NCI-H1930 (cell line): ENCODE measurements at places on chromosomes 11 and 22.
A peak's percentile ranks its signal among the peaks of the same experiment; 100 is the strongest.

GRCh38 chr11:69003866-69004367 lies 9.1 kb downstream of the MRGPRF start:
- DNase-seq, result no peak

DNA sequence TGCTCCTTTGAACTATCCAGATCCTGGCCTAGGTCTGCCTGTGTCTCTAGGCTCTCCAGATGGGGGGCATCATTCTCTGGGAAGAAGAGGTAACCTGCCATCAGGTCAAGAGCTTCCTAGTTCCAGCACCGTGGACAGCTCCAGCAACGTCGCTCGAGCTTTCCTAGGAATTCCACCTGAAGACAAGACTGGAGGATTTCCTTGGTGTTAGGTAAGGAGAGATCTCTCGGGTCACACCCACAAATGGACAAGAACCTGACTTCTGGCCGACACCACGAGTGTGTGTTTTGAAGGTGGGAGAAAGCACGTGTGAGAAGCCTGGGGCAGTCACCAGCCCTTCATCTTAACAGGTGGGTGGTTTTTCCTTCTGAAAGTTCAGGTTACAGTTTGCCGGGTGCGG lies 1.2 kb downstream of the PRG3 start:
- no peak for DNase-seq

GRCh38 chr11:66639066-66639813 lies 737 bp downstream of the RBM4 start:
- DNase-seq, result no peak

- DNase-seq, result no peak
These were observed 561.0 kb downstream of the LUZP2 start for GRCh38 chr11:25057861-25058260.

GRCh38 chr11:45677770-45678512 lies 12.5 kb upstream of the CHST1 start:
- DNase-seq, result no peak

DNA sequence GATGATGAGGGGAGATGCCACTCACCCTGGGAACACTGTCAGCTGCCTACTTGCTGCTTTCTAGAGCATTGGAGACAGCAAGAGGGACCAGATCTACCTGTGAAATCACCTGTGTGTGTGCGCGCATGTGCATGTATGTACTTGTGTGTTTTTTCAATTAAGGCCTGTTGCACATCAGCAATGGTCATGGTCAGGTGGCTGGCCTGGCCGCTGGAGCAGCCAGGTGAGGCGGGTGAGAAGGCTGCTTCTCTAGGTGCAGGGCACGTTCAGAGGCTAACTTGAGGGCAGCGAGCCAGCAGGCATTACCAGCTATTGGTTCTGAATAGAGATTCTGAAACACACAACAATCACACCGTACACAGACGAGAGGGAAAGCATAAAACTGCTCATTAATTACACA lies 65.1 kb downstream of the PARVG start:
- no peak for DNase-seq

DNA sequence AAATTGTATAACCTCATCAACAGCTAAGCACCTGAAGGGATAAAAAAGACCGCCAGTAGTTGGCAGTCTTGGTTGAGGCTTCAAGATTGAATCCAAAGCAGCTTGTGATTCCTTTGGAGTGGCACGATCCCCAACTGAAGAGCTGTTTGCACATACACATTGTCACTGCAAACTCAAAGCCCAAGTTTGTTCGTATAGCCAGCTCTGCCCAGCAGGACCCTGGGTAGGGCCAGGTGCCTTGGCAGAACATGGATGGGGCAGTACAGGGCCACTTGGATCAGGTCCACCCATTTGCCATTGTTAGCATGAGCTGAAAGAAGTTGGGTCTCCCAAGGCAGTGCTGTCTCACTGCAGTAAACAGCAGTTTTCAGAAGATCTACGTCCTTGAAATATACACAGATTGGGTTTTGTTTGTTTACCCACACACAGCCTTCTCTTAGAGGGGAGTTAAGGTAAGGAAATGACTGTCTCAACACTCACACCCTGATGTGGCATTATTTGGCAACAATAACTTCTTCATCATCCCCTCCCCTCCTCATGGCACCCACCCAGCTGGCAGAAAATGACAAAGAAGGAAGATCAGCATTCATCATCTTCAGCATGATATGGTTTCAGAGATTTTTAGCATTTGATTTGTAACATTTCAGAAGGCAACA lies 132.9 kb downstream of the COMMD9 start:
- DNase-seq, result no peak

DNA sequence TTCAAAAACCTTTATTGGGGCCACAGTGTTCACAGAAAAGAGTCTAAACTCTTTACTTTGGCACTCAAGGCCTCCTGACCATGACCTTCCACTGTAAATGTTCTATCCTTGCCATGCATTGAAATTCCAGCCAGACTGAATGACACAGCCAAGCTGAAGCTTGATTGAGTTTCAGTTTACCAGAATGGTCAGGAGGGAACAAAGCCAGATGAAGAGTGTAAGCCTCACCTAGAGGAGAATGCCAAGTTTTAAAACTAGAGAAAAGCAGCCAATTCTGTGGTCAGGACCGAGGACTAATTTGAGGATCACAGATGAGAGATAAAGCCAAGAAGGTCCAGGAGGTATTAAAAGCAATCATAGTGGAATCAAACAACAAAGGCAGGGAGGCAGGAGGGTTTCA lies 215.3 kb downstream of the KCNA4 start:
- DNase-seq, result no peak

DNA sequence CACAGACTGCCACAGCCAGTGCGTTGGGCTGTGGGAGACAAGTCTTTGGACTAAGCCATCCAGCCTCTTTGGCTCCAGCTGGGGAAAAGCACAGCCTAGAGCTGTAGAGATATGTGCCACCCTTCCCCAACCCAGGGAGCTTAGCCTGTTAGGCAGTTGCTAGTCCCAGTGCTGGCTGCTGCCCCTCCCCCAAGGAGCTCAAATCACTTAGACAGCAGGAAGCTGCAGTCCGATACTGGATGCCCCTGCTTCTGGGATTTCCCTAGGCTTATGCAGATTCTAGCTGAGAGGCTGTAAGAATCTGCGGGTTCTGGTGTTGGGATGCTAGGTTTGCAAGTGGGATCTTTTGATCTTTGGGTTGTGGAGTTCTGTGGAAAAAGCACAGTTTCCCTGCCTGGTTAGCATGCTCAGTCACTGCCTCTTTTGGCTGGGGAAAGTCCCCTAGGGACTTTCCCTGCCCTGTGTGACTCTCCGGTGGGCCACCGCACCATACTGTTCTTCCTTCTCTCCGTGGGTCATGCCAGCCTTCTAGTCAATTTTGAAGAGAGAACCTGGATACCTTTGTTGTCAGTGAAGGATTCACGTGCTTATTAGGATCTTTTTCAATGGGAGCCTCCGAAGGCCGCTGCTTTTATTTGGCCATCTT lies 792.0 kb downstream of the KCNA4 start:
- DNase-seq, result no peak

- DNase-seq, result no peak
These were observed 343.0 kb upstream of the NCAM1 start for GRCh38 chr11:112617977-112618826.

DNA sequence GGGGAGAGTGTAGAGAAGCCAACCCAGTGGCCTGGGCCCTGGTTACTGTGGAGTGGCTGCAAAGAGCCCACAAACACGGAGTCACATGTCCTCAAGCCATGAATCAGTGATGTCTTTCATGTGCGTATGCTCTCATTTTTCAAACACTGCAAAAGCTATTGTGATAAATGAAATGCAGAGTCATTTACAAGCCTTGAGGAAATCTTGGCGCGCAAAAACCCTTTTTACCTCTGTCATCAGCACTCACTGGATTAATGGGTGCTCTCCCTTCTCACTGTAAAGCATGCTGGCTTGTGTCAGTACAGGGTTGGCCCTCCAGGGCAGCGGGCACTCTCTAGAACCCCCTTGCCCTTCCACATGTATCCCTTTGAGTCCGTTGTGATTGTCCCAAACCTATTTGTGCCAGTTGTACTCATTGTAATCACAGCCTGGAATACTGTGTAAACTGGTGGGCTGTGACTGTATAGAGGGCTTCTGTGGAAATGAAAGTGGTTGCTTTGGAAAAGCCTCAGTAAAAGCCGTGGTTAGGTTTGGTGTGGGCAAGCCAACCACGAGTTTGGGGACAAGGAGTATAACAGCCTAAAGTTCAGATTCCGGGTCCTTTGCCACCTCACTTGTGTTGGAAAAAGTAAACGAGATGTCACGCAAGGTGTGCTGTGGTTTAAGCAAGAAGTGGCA lies 10.4 kb downstream of the GNAZ start:
- DNase-seq, result no peak

DNA sequence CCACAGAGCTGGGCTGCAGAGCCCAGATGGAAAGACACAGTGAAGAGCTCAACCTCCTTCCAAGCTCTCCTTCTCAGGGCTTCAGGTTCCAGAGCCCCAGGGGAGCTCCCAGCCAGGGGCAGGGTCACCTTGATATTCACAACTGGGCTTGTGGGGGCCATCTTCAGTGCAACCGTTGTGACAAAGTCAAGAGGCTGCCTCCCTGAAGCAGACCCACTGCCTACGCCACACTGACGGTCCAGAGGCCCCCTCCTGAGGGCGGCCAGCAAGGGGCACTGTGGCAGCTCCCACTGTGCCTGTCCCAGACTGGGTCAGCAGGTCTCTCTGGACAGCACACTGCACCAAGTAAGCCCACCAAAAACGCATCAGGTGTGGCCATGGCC lies 84.1 kb downstream of the DGCR2 start:
- DNase-seq, result no peak

DNA sequence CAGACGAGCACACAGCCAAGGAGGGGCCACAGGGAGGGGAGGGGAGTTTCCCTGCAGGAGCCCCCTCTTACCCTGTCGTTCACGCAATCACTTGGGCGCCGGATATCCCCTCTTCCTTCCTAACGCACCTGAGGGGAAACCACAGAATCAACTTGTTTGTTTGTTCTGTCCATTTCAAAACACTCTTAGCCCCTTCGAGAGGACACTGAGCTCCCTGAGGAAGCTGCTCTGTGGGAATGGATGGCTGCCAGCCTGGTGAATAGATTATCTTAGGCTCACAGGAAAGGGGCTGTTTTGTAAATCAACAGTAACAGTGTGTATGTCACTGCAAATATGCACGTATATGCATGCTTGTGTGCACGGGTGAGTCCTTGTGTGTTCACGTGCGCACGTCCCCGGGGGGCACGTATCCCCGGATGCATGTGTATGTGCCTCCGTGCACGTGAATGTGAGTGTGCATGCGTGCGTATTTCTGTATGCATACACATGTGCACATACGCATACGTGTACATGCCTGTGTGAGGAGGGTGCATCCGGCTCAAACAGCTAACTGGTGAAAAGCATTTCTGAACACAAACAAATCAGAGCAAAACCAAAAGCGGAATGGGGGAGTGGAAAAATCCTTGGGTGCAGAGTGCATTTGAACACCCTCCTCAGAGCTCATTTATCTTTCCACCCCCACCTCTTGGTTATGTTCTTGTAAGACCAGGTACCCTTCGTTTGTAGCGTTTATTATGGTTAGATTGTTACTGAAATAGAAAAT lies 7.2 kb downstream of the ARSA start:
- peak; percentile 65 for DNase-seq

DNA sequence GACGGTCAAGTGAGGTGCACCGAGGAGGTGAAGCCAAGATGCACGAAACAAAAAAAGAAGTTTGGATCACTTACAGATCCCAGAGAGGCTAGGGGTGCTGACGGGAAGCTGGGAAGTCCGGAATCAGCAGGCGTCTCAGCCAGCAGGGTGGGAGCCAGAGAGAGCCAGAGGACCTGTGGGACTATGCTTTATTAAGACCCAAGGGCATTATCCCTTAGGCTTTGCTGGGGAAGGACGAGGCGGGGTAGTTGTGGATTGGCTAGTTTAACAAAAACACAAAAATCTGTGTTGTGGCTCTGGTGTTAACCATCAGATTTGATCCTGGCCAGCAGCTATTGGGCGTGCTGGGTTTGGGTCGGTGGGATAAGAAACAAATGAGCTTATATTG lies 427.1 kb downstream of the DYNC2H1 start:
- no peak for DNase-seq

GRCh38 chr11:79441461-79441875 lies 638 bp upstream of the TENM4 start:
- DNase-seq, result no peak

- DNase-seq, result no peak
These were observed 571.6 kb downstream of the LUZP2 start for GRCh38 chr11:25068451-25068850.

DNA sequence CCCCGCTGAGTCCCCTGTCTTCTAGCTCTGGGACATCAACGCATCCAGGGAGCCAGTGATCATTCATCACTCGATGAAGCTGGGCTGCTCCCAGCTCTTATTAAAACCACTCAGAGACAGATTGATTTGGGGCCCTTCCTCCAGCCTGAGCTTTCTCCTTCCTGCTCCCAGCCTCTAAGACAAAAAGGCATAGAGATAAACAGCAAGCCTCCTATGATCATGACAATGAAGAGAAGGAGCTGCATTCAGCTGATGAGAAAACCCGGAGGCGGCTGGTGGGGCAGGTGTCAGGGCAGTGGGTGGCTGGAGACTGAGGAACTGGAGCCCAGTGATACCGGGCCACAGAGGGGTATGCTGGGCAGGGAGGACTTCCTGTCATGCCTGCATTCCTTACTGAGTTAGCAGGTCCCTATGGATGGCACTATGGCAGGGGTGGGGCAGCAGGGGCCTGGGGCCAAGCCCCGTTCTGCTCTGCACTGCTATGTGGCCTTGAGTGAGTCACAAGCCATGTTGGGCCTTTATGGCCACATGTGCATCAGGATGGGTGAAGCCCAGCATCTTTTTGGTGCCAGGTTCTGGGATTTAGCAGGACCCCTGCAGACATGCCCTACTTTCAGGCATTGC lies 20.2 kb downstream of the PVALB start:
- DNase-seq, result no peak

- DNase-seq, result no peak
These were observed 15.8 kb upstream of the TCF20 start for GRCh38 chr22:42286205-42286604.

- no peak for DNase-seq
These were observed 92.3 kb downstream of the BLID start for GRCh38 chr11:122023614-122024250.

- peak; percentile 71 for DNase-seq
These were observed at the start of gene FJX1 for GRCh38 chr11:35617687-35618496. FJX1 (plus strand) TSS chr11:35618460; CDS start chr11:35618637, 177 bp downstream.

- DNase-seq, result no peak
These were observed 177.5 kb downstream of the TMEM135 start for GRCh38 chr11:87215236-87215635.

GRCh38 chr11:11973361-11973800 lies 35.0 kb downstream of the DKK3 start:
- no peak for DNase-seq

DNA sequence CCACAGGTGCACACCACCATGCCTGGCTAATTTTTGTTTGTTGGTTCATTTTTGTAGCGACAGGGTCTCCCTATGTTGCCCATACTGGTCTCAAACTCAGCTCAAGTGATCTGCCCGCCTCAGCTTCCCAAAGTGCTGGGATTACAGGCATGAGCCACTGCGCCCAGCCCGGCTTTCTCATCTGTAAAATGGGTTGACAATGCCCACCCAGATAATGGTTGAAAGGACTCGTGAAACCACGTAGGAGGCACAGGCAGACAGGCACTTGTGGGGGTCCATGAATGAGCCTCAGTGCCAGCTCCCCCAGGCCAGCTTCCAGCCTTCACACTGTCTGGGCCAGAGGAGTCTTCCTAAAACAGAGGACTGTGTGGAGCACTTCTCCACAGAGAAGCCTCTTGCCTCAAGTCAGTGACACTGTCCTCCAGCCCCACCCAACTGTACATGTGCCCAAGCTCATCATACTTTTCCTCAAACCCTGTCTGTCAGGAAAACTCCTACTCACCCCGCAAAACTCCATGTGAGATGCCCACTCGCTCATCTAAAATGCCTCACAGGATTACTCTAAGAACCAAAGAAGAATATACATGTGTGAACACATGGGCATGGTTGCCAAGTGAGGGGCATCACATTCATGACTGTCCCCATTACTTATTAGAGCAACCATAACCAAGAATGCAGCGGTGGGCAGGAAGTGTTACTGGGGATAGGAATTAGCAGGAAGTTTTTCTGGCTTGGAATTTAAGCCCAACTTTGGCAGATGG lies 32.1 kb upstream of the WNT7B start:
- DNase-seq, result no peak
